Vagina (tissue), 2 donors: ENCODE measurements at places on chromosomes 7 and 10. TPM values are rescaled to one million over a fixed set of nuclear protein-coding genes. Genes with fewer than 3 reads are reported as not detected.

The EN2 gene
- total RNA-seq, result 0.98 TPM

The PDLIM1 gene
- total RNA-seq, result 181 TPM

The NKX2-3 gene
- not detected for total RNA-seq

The TLX1 gene
- not detected for total RNA-seq

The SORBS1 gene
- 116 TPM for total RNA-seq

The RAB19 gene
- not detected for total RNA-seq

The CC2D2B gene
- total RNA-seq, result 2.5 TPM

DNA sequence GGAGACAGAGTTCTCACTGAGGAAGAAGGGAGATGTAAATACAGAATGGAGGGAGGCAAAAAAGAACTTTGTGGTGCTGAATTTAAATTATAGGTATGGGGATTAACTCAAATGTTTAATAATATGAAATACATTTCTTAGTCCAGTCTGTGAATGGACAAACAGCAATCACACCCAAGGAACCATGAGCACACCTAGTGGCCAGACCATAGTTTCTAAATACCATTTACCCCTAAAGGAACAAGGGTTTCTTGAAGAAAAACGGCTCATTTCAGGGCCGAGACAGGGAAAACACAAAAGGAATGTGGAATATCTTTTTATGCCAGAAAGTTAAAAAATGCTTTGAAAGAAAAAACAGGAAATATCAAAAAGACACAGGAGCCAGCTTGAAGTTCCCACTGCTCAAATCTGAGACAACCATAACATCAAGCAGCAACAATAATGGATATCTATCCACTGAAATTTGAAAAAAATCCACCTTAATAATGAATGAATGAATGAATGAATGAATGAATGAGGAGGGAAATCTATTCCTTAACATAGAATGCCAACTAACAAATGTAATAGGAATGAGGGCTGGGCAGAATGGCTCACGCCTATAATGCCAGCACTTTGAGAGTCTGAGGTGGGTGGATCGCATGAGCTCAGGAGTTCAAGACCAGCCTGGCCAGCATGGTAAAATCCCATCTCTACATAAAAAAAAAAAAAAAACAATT is 8.6 kb downstream of the IPMK start:
- DNase-seq, result no peak

GRCh38 chr7:12325646-12326045 is 78.0 kb downstream of the VWDE start:
- no peak for DNase-seq

DNA sequence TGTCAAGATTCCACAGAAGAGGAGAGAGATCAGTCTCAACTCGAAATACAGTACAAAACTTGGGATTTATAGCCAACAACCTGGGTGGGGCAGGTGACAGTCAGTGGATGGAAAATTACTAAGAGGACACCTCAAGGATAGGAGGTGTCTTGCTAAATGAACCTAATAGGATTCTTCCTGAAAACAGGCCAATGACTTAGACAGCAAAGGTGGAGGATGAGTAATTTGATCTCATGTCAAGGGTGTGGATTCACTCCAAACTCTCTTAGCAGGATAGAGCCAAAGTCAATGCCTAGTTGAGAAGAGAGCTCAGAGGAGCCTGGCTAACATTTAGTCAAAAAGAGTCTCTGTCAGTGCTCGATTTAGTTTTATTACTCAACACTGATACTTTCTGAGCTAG is 106.7 kb upstream of the INSYN2A start:
- no peak for DNase-seq

GRCh38 chr7:51019191-51019844 is 236.6 kb upstream of the GRB10 start:
- peak; percentile 60 for DNase-seq

DNA sequence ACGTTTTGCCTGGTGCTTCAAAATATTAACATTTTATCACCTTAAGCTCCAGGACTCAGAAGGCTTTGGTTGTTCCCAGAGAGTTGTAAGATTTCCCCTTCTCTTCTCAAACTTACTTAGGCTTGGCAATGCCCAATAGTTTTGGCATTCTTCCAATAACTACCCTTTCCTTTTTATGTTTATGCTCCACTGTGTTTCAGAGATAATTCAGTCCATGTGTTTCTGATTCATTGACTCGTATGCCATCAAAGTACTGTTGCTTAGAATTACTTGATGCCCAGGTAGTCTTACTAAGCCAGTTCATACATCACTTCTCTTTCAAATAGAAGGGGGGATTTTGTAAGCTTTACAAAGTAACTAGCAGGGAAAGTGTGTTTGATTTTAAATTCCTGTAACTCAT is 66.6 kb downstream of the AGMO start:
- DNase-seq, result no peak

- DNase-seq, result no peak
These were observed 10.3 kb downstream of the SEC31B start for GRCh38 chr10:100509241-100509840.

GRCh38 chr10:92997620-92998019 is 63.0 kb upstream of the CYP26C1 start:
- DNase-seq, result no peak

- DNase-seq, result no peak
These were observed 43.3 kb downstream of the ETV1 start for GRCh38 chr7:13946181-13946580.

DNA sequence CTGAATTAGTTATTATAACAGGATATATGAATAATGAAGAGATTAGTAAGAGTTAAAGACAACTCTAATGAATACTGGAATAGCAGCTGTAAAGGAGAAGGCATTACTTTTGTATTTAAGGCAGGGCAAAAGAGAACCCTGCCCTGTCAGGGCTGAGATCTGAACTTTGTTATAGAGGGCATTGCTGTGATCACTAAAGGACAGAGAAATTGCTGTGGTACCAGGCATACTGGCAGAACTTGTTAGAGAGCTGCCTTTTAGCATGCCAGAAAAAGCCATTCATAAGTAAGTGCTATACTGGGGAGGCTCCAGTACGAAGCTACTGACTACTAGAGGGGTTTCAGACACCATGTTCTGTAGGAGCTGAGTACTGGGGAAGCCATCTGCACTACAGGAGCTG is 481.8 kb downstream of the SEMA3D start:
- no peak for DNase-seq

DNA sequence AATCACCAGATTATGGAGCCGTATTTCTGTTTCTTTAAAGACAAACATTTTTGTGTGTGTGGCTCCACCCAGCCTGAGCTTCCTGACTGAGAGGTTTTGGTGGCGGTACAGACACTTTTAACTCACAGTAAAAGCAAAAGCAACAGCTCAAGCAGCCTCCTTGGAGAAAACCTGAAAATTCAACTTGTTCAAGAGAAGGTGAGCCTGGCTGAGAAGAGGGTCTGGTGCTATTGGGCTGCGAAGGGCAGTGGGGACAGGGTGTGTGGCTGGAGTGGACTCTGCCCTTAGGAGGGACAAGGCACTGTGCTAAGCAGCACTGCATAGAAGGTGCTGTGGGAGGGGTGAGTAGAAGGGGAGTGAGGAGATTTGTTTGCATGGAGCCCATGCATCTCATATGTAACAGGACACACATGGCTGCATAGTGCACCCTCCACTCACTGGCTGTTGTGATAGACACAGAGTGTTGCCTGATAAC is at the start of gene GIMAP7:
TSS of gene GIMAP7 (plus strand) at position 125 of the 475 bp plus-strand sequence. CDS start 5,103 bp downstream, outside the sequence.
- no peak for DNase-seq

DNA sequence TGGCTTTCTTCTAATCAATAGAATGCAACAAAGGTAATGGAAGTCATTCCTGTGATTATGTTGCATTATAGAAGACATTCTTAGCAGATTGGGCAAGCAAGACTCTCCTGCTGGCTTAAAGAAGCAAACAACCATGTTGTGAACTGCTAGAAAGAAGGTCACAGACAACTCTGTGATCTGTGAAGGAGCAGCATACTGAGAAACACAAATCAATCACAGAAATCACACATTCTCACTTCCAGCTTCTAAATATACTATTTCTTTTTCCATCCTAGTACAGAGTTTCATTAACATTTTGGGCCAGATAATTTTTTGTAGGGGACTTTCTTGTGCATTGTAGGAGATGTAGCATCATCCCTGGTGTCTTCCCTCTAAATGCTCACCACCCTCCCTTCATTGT is 28.0 kb upstream of the PALS2 start:
- no peak for DNase-seq

DNA sequence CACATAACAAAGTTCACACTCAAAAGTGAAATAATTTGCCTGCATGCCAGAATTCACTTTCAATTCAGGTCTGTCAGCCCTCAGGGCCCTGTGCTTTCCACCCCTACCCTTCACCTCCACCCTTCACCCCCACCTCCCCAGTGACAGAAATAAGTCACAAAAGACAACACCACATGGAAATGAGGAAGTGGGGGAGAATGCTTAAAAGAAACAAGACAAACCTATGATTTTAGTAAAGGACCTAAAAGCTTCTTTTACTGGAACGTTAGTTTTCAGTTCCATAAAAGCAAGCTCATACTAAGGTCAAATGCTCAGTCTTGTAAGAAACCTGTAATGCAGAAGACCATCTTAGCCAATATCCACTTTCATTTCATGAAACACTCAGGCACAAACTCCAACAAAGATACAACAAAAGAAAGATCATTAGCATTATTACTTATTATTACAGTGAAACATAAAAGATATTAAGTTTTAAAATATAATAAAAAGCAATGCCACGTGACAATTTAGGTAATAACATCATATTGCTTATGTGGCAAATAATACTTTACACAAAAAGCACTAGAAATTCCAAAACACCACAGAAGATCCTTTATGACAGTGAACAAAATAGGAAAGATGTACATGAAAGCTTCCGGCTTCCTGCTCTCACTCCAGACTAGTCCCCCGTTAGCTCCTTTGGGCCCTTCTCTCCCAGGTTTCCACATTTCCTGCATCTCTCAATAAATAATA is 112.1 kb downstream of the LMBR1 start:
- DNase-seq, result no peak

GRCh38 chr10:42491801-42492200 is 146.6 kb downstream of the ZNF33B start:
- no peak for DNase-seq

DNA sequence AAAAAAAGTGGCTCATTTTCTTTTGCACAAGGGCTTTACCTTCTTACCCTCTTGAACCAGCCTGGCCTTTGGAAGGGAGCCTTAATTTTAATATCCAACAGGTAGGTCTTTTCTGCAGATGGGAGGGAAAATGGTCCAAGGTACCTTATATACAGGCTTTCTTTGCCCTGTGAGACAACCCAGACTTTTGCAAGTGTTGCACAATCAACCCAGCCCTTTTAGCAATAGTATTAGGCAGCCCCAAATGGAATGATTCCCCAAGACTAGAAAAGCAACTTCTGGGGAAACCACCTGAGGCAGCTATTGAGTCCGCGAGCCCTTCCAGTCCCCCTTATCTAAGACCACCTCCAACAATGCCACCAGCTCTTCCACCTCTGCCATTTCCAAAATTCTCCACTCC is 1138.3 kb downstream of the XPNPEP1 start:
- no peak for DNase-seq

GRCh38 chr7:3989723-3990122 is 688.7 kb downstream of the SDK1 start:
- no peak for DNase-seq

DNA sequence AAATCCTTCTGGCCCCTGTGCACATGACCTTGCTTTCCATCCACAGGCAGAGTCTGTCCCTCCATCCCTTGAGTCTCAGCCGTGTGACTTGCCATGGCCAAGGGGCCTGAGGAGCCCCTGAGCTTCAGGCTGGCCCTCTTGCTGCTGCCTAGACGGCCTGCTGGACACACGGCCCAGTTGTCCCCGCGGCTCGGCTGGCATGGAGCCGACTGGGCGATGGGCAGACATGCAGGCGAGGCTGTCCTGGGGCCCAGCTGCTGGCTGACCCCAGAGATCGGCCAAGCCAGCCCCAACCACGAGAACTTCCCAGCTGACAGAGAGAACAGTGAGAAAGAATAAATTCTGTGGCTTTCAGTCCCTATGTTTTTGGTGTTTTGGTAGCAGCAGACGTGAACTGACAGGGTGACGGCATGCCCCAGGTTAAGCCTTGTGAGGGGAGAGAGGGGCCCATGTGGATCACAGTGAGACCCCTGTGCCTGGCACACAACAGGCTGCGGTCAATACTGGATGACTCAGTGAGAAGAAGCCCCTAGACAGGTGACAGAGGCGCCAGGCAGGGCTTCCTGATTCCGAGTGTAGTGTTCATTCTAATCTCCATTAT is 11.7 kb downstream of the PRKAG2 start:
- DNase-seq, result no peak

GRCh38 chr7:126179916-126180315 is 1072.8 kb downstream of the GRM8 start:
- DNase-seq, result no peak

- no peak for DNase-seq
These were observed 28.1 kb downstream of the LRGUK start for GRCh38 chr7:134155206-134155605.

GRCh38 chr10:100303724-100304319 is 17.3 kb upstream of the BLOC1S2 start:
- DNase-seq, result no peak

- DNase-seq, result no peak
These were observed 222.3 kb upstream of the TMEM229A start for GRCh38 chr7:124255041-124255655.

DNA sequence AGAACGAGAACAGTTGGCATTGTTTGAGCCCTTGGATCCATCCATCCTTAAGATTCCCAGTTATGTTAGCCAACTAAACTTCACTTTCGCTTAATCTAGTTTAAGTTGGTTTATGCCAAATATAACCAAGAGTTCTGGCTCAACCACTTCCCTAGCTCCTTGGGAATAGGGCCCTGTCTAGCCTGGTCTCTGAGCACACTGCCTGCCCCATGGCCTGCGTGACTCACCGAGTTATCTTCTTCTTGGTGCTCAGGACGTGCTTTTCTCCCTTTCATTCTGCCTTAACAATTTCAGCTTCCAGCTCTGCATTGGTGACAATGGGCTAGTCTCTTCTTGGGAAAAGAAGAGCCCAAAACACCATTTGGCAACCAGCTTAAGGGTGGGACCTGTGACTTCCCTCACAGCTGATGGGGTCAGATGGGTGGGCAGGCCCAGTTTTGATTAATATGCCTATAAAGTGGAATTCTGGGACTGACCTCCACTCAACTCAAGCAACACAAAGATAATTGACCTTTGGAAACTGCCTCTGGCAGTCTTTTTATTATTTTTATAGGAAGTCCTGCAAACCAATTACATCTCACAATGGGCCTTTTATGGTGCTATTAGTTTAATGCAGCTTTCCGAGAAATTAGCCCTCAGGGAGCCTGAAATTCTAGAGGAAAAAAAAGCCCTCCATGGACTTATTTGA is 126.4 kb downstream of the CFAP58 start:
- DNase-seq, result no peak
